Tongue (tissue), 3 donors: ENCODE measurements at places on chromosomes 11 and 22. TPM values are rescaled to one million over a fixed set of nuclear protein-coding genes. Genes with fewer than 3 reads are reported as not detected.

DNA sequence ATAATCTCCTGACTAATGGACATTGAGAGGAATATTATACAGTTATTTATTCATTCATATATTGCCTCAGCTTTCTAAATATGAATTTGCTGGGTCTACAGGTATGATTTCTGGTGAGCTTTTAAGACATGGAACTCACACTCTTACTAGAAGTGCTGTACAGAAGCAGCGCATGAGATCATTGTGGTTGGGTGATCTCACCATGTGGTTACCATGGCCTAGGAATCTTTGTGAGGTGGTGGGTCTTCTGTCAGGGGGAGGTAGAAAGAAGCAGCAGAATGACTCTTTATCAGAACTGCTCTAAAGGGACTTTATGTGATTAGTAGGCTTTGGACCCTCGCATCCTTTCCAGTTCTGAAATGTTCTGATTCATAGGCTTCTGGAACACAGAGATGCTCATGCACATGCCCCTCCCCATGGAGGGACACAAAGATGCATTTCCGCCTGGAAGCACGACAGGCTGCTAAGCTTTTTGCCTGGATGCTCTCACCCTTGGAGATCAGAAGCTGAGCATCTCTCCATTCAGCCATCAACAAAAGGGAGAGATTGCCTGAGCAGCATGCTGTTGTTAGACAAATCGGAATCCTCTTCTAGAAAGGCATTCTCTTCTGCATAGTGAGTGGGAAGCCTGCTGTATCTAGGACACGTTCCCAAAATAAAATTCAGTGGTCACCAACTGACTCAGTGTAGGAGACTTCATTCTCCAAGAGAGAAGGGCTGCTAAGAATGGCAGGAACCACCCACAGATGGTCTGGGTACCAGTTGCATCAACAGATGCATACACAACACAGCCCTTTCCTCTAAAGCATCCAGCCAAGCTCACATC is 51.3 kb downstream of the KIRREL3 start:
- no peak for DNase-seq

DNA sequence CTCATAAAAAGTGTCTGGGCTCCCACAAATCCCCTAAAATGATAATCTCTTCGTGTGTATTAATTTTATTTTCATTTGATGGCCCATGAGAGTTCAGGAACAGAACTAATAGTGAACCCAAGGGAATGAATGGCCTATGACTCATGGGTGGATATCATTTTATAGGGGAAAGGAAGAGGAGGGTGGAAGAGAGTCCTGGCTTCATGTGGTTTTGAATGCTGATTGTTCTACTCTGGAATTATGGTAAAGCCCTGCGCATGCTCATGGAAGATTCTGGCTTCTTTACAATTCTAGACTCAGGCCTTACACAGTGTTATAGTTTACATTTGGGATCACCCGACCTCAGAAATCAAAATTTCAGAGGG is 35.2 kb downstream of the MAML2 start:
- DNase-seq: peak; percentile 54

DNA sequence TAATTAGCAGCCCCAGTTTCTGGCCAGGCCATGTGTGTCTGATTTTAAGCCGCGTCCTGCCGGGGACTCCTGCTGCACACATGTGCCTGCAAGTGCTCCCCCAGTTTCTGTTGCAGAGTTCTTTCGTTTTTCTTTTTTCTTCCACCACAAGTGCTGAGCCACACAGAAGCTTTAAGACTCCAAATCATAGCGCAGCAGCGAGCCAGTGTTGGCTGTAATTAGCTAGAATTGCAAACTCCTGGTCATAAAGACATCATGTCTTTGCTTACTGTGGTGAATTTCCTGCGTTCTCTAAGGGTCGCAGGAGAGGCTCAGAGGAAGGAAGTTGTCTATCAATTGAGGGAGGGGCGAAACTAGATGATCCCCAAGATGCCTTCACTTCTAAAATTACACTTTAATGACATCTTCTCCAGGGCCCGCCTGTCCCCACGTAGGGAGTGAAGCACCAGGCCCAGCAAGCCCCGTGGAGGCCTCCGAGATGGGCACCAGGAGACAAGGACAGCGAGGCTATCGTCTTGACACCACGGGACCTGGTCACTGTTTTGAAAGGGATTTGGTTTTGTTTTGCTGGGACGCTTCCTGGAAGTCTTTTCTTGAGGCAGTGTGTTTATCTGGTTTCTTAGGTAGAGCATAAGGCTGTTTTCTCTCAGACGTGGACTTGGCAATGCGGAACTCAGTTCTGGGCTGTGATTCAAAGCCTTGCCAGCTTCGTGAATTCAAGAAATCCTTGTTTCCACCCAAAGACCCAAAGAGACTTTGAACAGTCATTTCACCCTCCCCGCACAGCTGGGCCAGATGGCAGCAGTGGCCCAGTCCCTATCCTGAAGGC is 71.8 kb downstream of the UBASH3B start:
- DNase-seq: peak; percentile 65

DNA sequence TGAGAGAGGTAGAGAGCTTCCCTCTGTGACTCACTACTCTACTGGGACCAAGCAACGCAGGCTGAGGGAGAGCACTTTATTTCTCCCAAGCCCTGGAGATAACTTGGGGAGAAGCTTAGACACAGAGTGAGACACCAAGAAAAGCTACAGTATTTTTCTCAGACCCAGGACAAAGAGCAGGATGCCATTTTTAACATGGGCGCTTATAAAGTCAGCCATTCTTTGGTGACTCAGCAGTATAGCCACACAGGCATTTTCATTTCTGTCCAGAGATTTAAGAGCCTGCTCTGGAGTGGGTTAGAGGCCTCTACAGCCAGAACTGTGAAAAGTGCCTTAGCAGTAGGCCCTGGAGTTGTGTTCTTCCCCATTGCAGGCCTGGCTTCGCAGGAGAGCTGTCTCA is 55.0 kb upstream of the GLYAT start:
- DNase-seq: no peak

GRCh38 chr11:66231561-66231960 is 36.9 kb upstream of the RAB1B start:
- DNase-seq: no peak

DNA sequence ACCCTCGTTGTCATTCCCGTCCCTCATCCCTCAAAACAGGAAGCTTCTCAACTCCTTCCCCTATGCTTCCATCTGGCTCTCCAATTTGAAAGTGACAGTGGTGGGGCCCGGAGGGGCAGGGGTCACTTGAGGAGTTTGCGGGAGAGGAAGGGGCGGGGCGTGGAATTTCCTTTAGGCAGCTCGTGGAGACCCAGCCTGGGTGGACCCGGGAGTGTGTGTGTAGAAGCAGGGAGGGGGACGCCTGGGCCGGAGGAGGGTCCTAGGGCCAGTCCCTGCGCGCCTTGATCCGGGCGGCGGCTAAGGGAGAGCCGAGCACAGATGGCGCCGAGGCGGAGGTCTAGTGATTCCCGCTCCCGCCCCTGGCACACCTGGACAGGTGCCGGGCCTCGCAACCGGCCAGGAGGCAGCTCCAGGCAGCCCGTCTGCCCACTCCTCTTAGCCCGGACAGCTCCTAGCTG is 7.8 kb upstream of the PAX6 start:
- DNase-seq: no peak

- peak; percentile 74 for DNase-seq
Observed at GRCh38 chr22:29149841-29150555, 55.7 kb upstream of the EMID1 start.

DNA sequence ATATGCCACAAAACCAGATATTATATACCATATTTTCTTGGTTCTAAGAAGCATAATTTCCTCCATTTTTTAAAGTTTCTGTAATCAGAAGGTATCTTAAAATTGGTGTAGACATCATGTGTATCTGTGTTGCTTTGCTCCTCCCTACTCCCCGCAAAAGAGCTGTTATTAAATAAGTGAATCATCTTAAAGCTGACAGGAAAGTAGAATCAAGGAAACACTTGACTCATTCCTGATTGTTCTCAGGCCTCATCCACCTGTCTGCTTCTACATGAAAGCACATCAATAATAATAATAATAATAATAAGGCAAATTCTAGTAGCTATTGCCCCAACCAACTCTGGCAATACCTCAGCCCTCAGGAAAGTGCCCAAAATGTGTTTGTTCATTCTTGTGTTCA is 26.2 kb upstream of the GUCY1A2 start:
- no peak for DNase-seq

- DNase-seq: peak; percentile 48
Observed at GRCh38 chr22:36762687-36763260, 13.1 kb downstream of the IFT27 start.

- no peak for DNase-seq
Observed at GRCh38 chr11:128357073-128357472, 230.3 kb downstream of the ETS1 start.

- DNase-seq: peak; percentile 20
Observed at GRCh38 chr11:102733232-102733875, 8.6 kb upstream of the MMP8 start.

GRCh38 chr22:46905415-46905814 is 143.0 kb downstream of the TBC1D22A start:
- no peak for DNase-seq

- no peak for DNase-seq
Observed at GRCh38 chr11:33266393-33267215, 9.4 kb downstream of the HIPK3 start.

GRCh38 chr11:76524919-76525318 is 80.1 kb downstream of the EMSY start:
- DNase-seq: peak; percentile 14

GRCh38 chr11:125202362-125202880 is 37.9 kb downstream of the PKNOX2 start:
- no peak for DNase-seq

DNA sequence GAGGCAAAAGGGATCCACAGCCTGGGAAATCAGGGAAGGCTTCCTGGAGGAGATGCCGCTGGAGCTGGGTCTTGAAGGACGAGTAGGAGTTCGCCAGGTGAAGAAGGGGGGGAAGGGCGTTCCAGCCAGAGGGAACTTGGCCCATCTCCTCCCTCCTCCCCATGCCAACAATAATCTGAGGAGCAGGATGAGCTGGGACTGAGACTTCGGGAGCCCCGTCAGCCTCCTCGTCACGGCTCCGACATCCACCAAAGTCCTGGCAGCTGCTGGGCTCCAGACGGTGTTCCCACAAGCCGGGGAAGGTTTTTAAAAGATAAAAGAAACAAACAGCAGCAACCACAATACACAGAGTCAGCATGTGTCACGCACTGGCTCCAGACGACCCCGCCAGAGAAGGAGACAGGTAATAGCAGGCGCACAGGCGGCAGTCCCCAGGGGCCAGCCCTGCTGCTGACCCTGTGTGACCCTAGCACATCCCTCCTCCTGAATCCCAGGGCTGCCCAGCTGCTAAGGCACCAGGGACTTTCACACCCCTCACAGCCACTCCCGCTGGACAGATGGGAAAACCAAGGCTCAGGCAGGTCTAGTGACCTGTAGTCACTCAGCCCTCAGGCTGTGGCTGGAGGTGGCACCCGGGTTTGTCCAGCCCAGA is 37.3 kb downstream of the NUP50 start:
- DNase-seq: no peak

GRCh38 chr11:17387811-17388210 is 648 bp downstream of the KCNJ11 start:
- no peak for DNase-seq

- DNase-seq: peak; percentile 69
Observed at GRCh38 chr11:102112509-102112821, 2.2 kb downstream of the YAP1 start.

- no peak for DNase-seq
Observed at GRCh38 chr11:24593332-24593731, 96.5 kb downstream of the LUZP2 start.

DNA sequence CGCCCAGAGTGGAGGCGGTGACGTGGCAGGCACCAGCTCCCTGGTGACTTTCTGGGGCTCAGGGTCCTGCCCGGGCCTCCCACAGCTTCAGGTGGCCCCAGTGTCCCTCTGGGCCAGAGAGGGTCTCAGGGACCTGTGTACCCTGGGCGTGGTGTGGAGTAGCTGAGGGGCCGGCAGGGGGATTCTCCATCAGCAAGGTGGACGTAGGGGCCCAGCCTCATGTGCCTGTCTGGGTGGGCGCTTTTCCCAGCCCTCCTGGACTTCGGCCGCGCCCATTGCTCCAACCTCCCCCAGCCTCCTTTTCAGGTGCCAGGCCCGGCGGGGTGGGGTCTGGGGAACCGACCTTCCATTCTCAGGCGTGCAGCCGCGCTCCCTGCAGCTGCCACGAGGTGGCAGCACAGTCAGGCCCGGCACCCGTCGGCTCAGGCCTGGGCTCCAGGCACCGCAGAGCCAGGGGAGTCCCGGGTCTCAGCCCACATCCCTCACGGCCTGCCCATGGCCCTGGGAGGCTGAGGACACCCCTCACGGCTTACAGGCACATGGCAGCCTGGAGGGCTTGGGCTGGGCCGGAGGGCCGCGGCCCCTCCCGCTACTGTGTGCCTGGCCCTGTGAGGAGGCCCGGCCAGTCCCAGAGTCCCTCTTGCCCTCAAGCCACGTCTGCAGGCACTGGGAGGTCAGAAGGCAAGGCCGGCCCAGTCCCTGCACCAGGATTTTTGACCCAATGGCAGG is 19.9 kb upstream of the MUC5B start:
- DNase-seq: peak; percentile 64

The UPK3A gene
- not detected for total RNA-seq

The CSF2RB gene
- total RNA-seq: 4.1 TPM

The CHST1 gene
- 5.6 TPM for total RNA-seq

The TECTA gene
- total RNA-seq: 2.1 TPM

The OR56A1 gene
- under 0.01 TPM for total RNA-seq

The DERL3 gene
- total RNA-seq: 0.10 TPM

The KCNE3 gene
- 5.0 TPM for total RNA-seq

The AP5B1 gene
- 4.6 TPM for total RNA-seq

The TP53AIP1 gene
- total RNA-seq: 5.3 TPM

The ATXN10 gene
- total RNA-seq: 185 TPM

The ENDOD1 gene
- 81.0 TPM for total RNA-seq
